A172 (cell line): ENCODE measurements at places on chromosomes 2 and 18.

DNA sequence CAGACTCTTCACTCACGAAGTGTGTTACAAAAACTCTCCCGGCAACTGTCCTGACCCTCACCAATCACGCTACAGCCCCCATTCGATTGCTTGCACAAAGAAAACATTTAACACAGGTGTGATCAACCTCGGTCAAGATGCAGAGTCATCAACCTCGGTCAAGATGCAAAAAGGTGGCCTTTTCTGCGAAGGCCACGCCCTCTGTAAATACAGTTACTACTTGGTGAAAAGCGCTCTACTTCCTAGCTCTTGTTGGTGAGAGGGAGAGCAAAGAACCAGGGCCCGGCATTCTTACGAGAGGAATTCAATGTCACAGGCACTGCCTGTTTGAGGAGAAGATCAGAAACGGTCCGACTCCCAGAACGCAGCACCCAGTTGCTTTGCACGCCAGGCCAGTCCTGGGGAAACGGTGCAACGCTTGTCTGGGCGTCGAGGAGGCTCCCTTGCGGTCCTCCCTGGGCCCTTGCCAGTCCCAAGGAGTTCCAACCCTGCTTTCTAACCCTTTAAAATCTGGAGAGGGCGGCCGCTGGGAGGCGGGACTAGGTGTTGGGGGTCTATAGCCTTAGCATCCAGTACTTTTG lies 1.9 kb downstream of the PIEZO2 start:
- no peak for DNase-seq

DNA sequence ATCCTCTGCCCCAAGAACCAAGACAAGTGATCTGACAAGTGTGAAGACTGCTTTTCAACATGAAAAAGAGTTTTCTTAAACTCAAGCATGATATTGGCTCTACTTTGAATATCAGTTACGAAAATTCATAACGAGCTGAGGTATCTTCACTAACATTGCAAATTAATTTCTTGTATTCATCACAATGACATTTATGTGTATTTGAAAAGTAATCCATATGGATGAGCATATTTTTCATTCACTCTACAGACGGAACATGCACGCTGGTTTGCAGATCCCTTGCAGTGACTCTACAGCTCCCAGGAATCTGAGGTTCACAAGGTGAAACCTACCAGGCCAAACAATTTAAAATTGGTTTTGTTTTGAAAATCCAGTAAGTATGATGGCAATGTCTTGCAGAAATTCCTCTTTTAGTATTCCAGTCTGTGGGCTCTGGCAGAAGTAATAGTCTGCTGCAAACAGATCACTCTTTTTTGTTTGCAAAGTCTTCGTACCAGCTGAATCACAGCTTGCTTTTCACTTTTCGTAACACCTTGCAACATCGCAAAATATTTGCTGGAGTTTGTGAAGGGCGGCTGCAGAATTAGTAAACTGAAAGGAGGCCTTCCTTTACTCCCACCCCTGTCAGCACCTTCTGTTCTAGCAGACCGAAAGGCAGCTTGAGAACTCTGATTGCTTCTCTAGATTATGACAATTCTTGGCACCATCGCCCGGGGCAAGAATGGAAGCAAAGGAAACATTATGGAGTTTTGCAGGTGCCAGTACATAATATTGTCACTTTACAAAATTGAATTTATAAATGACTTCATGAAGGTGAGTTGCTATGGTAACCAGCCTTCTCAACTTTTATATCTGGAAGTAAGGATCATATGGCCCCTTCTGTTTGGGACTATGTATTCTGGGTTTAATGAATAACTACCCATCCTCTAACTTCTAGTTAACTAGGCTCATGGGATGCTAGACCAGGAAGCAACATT lies 168.7 kb downstream of the TMEM247 start:
- DNase-seq = no peak

DNA sequence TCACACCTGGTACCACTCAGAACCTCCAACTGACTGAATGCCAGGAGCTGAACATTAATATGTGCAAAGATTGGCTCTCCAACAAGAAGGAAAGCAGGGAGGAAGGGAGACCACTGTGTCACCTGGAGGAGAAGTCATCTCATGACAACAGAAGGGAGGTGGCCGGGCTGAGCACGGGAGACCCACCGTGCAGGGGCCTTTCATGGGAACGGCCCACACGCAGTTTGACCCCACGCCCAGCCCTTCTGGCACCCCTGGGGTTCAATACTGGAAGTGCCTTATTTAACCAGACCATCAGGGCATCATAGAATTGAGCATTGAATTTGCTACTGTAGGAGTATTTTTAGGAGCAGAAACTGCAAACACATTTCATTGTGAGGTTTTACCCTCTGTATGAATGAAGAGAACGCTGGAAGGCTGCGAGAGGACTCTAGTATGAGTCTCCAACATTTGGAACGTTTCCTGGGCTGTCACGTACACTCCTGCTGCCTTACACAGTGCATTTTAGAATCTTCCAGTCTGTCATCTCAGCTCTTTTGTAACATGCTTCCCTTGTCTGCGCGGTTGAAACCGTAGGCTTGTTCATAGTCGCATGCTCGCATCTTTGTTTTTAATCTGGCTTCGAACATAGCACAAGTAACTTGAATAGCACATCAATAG lies 132.1 kb downstream of the NFATC1 start:
- DNase-seq = no peak

DNA sequence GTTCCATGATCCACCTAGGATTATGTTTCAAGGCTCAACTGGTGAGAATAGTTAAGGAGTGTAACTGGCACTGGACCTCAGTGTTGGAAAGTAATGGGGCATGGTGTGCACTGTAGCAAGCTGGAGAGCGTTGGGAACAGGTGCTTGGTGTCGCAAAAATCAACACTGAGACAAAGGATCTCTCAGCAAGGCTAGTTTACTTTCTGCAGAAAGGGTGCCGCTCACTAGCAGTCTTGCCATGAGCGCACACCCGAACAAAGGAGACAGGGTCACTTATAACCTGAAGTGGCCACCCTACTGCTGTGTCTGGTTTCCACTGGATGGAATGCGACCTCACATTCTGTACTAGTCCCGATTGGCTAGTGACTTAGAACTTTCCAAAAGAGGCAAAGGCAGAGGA lies 133.2 kb downstream of the TMEM17 start:
- DNase-seq = no peak

DNA sequence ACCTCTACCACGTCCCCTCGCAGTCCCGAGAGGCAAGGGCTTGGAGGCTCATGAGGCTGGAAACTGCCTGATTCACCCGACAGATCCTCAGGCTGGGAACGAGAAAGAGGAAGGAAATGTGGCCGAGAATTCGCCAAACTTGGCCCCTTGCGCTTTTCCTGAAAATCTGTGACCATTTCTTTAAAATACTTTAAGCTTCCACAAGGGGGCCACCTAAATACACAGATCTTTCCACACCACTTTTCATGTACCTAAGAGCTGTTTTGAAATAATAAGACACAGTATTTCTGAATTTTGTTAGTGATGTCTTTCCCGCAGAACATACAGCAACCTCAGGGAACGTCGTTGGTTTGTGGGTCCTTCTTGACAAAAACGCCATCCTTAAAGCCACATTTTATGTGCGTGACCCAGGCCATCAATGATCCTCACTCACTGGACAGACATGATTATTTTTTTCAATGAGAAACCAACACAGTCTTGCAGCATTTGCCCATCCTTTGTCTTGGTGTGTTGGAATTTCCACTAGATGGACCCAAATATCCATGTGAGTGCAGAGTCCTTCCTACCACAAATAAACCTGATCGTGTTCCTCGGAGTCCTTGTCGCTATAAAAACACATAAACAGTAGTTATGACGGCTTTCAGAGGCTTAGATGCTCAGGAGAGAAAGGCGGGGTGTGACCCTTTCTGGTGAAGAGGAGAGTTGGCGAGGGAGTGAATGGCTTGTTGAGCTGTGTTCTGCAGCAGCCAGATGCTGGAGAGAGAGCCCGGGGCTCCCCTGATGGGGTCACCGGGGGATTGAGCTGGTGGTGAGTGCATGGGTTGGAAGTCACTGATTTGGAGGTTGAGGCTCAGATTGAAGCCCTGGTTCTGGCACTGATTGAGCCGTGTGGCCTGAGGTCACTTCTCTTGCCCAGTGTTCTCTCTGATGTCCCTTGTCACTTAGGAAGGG lies 25.0 kb downstream of the DCDC2C start:
- DNase-seq = peak; percentile 58

GRCh38 chr2:3642521-3643215 lies 15.3 kb upstream of the ALLC start:
- no peak for DNase-seq

DNA sequence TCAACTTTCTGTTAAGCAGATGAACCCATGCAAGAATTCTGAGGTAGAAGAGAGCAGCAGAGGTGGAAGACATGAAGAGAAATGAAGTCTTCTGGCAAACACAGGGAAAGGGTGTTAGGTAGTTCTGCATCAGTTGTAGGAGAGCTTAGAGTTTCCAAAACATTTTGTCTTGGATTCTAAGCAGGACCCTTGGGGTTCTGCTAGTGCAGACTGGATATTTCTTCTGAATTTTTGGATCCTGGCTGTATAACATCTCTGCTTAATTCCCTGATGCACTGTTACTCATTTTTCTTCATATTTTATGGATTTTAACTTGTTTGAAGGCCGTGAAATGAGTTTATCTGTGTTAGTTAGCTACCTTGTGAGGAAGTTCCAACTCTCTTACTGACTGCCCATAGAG lies 208.7 kb upstream of the SLC35G4 start:
- DNase-seq = no peak

DNA sequence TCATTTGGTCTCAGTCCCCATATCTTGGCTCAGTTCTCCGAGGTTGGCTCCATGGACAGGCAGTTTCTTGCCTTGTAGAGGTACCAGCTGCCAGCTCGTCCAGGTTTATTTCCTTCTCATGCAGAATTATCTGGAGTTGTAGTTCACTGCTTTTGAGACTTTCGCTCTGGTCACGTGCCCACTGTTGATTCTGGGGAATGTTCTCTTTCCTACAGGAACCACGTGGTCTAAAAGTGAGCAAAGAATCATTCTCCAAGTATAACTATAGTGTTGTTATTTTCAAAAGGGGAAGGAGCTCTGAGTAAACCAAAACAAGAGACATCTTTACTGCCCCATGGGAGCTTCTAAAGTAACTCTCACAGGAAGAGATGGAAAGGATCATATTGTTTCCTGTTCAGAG lies 41.2 kb upstream of the RAB27B start:
- no peak for DNase-seq
